ENCODE measurements at places on chromosomes 16 and 17.

DNA sequence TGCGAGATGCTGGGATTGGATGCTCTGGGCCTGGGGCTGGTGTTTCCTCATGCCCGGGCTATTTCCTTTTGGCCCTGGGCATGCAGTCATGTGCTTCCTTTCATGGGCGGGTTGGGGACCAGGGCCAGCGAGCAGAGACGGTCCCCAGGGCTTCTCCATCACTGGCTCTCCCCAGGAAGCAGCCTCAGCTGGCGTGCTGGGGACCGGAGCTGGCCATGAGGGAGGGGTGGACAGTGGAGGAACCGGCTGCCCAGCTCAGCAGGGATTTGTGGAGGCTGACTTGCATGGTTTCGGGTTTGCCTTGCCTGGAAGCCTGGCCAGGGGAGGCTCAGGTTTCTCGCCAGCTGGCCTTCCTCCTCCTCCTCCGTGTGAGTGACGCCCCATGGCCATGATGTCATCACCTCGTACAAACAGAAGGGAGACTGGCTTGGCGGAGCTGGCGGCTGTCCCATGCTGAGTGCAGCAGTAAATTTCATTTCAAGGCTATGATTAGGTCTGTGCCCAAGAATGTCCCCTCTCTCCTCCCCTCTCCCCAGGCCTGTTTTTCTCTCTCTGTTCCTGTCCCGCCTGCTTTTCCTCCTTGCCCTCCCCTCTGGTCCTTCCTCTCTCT, 8.9 kb upstream of the TIMP2 start:
- DNase-seq: peak; percentile 100

DNA sequence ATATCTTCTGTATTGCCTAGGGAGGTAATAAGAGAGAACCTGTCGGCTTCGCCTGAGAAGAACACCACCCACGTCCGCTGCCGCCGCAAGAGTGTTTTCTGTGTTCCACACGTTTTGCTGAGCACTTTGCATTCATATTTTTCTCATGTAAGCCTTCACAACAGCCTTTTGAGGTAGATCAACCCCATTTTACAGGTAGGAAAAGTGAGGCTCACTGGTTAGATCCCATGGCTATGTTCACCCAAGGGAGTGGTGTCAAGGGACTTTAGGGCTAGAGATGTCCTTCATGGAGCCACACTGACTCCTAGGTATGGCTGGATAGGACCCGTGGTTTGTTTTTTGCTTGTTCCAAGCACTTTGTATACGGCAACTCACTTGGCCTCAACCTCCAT, 87.0 kb upstream of the LGALS9 start:
- DNase-seq: no peak

GRCh38 chr17:62627904-62628633, 599 bp downstream of the MRC2 start:
- peak; percentile 82 for DNase-seq

- DNase-seq: no peak
Observed at GRCh38 chr17:1379208-1379929, 20.7 kb downstream of the YWHAE start.

DNA sequence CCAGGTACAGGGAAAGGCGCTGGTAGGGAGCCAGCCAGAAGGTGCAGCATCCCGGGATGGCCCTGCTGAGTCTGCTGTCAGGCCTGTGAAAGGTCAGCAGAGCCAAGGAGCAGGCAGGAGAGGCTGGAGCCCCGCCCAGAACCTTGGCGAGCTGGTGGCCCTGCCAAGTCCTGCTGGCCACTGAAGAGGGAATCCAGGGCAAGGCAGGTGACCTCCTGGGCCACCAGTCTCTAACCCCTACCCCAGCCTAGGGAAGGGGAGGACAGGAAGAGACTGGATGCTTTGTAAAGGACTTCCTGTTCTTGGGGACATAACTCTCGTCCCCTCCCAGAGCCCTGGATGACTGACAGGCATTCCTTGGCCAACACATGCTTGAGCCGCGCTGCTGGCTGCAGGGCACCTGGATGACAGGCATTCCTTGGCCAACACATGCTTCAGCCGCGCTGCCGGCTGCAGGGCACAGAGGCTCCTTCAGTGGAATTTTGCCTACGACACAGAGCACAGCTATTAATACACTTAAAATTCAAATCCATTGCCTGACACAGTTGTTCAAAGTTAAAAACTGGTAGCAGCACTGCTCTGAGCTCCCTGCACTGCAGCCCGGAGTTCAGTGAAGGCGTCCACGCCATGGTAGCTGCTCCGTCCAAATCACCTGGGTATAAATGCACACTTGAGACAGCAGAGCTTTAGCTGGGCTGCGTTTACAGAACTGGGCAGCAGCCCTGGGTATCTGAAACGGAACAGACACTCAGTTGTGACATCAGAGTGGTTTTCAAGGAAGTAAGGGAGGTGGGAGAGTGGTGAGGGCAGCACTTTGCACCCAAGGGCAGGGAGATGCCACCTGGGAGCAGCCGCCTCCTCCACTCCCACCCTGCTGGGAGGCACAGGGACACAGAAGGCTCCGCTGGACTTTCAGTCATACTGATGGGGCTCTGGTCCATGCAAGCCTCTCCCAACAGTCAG, 2.0 kb upstream of the BRICD5 start:
- DNase-seq: no peak

- DNase-seq: no peak
Observed at GRCh38 chr16:695355-696089, 5.3 kb upstream of the WDR24 start.

GRCh38 chr16:51134269-51134812, 16.7 kb downstream of the SALL1 start:
- no peak for DNase-seq

DNA sequence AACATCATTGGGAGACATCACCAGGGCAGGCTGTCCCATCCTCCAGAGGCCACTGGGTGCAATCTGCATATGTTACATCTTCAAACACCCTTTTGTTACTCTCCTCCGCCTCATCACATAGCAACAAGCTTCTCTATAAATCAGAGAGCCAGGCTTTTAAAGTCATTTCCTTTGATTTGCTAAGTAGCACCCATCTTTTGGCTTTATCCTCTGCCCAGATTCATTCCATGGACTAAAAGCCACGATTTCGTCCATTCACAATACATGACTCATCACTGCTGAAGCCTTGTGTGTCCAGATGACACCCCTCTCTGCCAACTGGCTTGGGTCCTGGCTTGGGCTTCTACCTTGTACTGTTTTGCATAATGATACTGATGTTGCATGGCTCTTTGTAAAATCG, 2.0 kb upstream of the KRT38 start:
- peak; percentile 47 for DNase-seq

- DNase-seq: no peak
Observed at GRCh38 chr16:27417047-27417671, 15.2 kb downstream of the IL21R start.

GRCh38 chr17:43710101-43710500, 48.4 kb upstream of the MEOX1 start:
- DNase-seq: no peak

DNA sequence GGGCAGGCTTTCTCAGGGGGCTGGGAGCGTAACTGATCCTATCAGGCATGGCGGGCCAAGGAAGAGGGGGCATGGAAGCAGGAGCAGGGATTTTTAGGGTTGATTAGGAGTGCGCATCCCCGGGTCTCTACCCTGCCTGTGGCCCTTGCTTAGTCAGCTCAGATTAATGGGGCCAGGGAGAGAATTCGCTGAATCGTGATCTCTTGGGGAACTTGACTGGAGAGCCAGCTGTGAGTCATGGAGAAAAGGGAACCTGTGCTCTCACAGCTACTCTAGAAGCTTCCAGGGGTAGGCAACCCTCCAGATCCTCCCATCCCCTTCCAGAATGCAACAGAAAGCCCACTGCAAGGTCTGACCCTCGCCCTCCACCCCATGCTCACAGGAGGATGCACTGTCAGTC, 3.6 kb downstream of the FOXN1 start:
- DNase-seq: no peak

- DNase-seq: no peak
Observed at GRCh38 chr16:65281586-65281985, 159.7 kb upstream of the CDH11 start.

GRCh38 chr16:49748322-49748721, 107.6 kb downstream of the ZNF423 start:
- DNase-seq: peak; percentile 57

DNA sequence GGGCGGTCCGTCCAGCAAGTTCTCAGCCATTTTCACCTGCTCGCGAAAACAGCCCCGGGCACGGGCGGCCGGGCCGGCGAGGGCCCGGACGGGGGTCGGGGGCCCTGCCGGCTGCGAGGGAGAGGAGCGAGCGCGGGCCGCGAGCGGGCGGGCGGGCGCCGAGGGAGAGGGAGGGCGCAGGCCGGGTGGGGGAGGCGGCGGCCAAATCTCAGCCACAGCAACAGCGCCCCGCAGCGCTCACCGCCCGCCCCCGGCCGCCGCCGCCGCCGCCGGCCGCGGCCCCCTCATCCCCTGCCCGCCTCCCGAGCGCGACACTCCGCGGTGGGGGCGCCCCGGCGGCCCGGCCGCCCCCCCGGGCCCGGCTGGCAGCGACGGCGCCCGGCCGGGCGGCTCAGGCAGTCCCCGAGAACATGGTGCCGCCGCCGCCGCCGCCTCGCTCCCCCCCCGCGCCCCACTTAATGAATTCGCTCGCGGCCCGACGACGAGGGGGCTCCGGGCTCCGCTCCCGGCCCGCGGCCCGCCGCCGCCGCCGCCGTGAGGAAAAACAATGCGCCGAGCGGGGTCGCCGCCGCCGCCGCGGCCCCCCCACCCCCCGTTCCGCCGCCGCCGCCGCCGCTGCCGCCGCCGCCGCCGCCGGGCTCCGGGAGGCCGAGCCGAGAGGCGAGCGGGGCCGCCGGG, 487 bp downstream of the CREBBP start:
- DNase-seq: peak; percentile 35

GRCh38 chr17:83175822-83176622, 96.6 kb downstream of the METRNL start:
- DNase-seq: no peak

- no peak for DNase-seq
Observed at GRCh38 chr17:2113279-2113622, 58.3 kb downstream of the HIC1 start.

GRCh38 chr16:70678121-70678897, 7.5 kb downstream of the MTSS2 start:
- DNase-seq: no peak
